ENCODE measurements at places on chromosomes 6 and 20.

DNA sequence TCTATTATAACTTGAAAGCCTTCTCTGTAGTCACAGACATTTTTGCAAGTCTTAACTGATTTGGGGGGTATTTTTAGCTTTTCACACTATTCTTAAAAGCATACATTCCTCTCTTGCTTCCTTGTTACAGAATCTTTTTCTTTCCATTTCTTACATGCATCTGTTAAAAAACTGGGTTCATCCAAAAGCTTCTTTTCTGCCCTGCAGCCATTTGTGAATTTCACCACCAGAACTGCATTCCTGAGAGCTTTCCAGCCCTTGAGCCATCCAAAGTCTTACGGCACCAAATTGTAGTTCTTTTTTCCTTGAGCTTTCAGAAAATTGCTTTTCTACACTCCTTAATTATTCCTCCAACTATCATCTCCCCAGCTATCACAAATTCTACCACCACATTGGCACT lies 19.7 kb upstream of the GSTA4 start:
- DNase-seq = no peak

DNA sequence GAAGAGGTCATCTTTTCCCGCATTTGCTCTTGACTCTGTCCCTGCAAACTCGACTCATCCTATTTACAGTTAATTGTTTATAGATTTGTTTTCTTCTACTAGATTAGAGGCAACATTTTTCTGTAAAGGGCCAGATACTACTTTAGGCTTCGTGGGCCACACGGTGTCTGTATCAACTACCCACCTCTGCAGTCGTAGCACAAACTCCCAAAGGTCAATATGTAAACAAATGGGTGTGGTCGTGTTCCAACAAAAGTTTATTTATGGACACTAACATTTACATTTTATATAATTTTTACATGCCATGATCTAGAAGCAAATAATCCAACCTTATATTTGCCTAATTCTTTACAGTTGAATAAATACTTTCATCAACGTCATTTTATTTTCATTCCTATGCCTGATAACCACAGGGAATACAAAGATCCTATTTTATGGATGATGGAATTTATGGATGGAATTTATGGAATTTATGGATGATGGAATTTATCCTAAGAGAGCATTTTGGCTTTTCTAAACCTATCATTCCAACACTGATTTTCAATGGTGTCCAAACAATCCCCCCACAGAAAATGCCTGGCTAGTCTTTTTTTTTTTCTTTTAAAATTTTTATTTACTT lies 232.8 kb downstream of the MYLK4 start:
- no peak for DNase-seq

- no peak for DNase-seq
Measured at GRCh38 chr6:154909821-154910220, 85.3 kb upstream of the TIAM2 start.

DNA sequence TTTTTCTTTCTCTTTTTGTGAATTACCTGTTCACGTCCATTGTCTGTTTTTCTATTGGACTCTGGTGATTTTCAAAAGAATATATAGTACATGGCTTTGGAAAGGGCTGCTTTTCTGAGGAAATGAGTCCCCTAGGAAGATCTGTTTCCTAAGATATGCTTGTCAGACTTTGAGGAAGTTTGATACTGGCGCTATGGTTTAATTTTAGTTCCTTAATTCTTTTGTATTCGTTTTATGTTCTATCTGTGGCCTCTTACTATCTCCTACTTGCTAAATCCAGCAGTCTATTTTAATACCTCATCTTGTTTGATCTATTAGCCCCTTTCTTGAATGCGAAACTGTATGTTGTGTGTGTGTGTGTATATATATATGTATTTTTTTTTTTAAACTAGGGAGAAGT lies 101.9 kb downstream of the LIN28B start:
- no peak for DNase-seq

GRCh38 chr6:121925534-121926255 lies 473.8 kb upstream of the HSF2 start:
- DNase-seq = no peak

GRCh38 chr20:3797226-3797545 lies 1.1 kb downstream of the CDC25B start:
- peak; percentile 22 for DNase-seq

DNA sequence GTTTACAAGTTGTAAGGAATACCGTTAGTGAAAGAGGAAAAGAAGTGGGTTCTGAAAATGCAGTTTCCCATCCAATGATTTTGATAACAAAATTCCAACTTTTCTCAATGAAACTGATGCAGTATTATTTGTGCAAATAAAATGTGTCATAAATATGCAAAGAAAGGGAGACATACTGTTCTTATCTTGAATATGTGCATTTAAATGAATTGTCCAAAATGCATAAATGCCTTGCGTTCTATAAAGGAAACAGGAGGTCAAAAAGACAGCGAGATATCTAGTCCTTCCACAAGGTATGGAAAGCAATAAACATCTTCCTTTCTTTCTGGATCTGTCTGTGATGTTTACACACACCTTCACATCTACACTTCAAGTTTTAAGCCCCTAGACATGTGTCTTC lies 54.6 kb upstream of the ISM1 start:
- no peak for DNase-seq

- DNase-seq = no peak
Measured at GRCh38 chr6:70709826-70710225, 42.1 kb downstream of the SMAP1 start.

GRCh38 chr6:116386581-116387299 lies 16.0 kb downstream of the DSE start:
- DNase-seq = no peak

DNA sequence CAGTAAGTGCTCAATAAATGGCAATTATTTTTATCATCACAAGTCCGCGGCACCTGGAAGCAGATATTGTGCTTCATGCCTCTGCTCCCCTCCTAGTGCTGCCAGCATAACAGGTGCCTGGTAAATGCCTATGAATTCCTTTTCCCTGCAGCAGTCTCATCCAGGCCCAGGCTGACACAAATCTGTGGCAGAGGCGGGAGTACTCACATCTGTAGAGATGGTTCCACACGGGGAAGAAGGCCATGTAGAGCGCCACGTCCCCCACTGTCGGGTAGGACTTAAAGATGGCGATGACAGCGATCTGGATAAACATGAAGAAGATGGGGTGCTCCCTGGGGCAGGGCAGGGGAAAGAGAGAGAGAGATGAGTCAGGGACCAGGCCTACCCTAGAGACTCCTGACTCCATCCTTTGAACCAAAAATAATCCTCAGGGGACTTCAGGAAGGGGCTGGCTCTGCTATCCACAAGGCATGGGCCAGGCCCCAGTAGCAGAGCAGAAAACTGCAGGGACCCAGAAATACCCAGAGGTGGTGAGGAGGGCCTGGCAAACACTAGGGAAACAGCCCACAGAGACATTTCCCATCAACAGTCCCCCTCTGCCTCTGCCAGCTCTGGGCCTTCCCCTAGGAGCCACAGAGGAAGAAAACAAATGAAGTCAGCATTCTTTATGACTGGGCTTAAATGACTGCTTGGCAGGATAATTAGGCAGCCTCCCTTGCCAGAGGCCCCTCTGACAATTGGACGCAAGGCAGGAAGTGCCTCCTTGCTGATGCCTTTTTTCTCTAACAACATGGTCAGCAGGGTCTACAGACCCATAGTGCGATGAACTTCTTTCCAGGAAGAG lies 23.0 kb downstream of the MAP1LC3A start:
- DNase-seq = peak; percentile 75

GRCh38 chr6:46677314-46677654 lies 10.4 kb upstream of the TDRD6 start:
- DNase-seq = no peak

GRCh38 chr6:82185948-82186535 lies 61.5 kb downstream of the IBTK start:
- no peak for DNase-seq

DNA sequence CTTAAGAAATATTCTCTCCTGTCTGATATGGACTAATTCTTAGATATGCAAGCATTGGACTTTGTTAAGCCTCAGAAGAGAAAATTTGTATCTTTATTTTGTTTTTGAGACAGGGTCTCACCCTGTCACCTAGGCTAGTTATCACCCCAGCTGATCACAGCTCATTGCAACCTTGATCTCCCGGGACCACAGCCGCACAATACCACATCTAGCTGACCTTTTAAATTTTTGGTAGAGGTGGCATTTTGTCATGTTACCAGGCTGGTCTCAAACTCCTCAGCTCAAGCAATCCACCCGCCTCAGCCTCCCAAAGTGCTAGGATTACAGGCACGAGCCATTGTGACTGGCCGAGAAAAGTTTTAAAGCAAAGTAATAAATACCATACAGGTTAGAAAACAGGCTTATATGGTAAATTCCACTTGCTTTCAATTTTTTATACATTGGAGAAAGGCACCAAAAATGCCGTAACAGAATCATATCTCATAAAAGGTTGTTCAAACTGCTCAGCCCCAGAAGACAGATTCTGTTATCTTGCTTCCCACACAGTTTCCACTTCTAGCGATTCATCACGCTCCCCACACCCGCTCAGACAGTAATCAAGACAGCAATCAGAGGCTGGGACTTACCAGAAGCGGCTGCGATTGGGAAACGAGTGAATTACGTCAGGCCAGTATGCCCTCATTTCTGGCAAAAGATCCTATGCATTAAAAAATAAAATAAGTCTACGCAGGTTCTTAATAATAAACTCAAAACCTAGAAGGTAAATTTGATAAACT lies 13.8 kb downstream of the RNASET2 start:
- DNase-seq = no peak

DNA sequence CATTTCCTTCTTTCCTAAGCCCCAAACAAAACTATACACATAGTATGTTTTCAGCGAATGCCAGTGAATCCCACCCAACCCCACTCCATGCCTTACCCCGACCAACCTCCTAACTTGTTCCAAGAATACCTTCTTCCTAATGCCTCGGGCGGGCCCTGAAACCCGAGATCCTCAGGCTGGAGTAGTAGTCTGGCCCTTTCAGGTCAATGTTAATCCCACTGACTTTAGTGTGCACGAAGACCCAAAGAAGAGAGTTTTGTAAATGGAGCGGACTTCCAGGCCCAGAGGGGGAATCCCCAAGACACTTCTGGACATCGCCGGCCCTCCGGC lies 394 bp downstream of the YIPF3 start:
- no peak for DNase-seq

DNA sequence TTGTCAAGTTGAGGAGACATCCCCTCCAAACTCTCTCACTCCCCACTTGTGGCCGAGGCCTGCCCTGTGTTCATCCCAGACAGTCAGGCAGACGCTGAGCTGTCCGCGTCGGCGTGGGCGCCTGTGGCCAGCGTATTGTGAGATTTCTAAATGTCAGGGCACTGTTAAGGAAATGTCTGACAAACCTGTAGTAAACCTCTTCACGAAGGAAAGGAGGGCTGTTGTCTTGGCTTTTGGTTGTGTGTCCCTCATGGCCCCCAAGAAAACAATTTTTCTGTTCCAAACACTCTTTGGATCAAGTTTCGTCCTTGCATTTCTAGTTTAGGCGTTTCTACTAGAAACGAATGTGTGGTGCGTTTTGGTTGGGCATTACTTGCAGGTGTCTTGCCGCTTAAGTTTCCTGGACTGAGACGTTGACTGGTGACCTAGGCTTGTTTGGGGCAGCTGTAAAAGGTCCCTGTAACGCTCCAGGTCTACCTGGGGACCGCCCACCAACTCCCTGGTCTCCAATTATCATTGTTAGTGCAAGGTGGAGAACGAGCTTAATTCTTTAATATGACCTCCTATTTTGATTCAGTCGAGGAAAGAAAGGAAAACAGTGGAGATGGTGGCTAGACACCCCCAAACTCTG lies 8.7 kb upstream of the POU3F2 start:
- no peak for DNase-seq

- DNase-seq = peak; percentile 47
Measured at GRCh38 chr6:33170176-33171015, 21.9 kb downstream of the COL11A2 start.

- DNase-seq = no peak
Measured at GRCh38 chr6:11601776-11602605, 64.4 kb downstream of the TMEM170B start.

DNA sequence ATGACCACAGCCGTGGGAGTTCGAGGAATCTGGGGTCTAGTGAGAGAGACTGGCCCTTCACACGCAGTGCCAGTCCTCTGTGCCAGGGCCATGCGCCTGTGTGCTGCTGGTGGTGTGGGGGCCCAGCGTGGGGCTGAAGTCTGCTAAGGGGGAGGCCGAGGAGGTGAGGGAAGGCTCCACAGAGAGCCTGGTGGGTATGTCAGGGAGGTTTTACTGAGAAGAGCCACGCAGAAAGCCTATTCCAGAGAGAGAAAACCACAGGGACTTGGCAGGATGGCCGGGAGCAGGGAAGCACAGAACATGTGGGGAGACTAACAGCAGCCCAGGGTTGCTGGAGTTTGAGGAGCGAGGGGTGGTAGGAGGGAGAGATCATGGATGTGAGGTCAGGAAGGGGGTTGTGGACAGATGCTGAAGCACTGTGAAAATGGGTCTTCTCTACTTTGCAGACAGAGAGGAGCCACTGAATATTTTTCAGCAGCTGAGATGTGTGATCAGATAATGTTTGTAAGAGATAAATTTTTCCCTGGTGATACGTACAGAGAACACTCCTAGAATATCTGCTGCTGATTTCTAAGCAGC lies 35.3 kb downstream of the DUSP22 start:
- DNase-seq = peak; percentile 50

GRCh38 chr20:61744691-61745396 lies 320.8 kb downstream of the TAF4 start:
- peak; percentile 53 for DNase-seq

DNA sequence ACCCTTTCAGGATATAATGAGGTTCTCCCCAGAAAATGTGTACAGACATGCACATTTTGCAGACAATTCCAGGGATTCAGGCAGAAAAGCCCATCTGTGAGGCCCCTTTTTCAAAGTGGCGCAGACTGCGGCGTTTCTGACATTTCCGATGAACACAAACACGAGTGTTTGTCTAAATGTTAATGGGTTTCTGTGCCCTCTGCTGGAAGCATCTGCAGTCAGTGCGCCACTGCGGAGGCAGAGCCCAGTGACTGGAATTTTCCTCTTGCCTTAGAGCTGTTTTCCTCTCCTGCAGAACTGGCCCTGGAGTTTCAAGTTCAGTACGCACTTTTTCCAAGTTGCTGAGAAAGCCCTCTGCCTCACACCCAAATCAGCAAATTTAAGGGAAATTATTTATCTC lies 15.3 kb downstream of the ANKRD60 start:
- no peak for DNase-seq

- no peak for DNase-seq
Measured at GRCh38 chr20:50401587-50402418, 108.4 kb upstream of the PTPN1 start.

DNA sequence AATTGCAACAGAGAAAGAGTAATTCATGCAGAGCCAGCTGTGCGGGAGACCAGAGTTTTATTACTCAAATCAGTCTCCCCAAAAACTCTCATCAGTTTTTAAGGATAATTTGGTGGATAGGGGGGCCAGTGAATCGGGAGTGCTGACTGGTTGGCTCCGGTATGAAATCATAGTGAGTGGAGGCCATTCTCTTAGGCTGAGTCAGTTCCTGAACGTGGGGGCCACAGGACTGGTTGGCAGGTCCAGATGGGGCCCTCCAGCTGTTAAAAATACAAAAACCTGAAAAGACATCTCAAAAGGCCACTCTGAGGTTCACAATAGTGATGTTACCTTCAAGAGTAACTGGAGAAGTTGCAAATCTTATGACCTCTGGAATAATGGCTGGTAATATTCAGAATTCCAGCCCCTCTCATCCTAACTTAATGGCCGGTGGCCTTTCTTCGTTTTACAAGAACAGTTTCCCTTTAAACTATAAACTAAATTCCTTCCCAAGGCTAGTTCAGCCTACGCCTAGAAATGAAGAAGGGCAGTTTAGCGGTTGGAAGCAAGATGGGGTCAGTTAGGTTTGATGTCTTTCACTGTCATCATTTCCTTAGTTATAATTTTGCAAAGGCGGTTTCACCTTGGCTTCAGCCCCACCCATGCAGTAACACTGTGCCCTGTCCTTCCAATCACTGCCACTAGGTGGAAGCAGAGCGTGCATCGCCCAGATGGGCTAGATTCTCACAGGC lies 6.8 kb upstream of the MICA start:
- DNase-seq = peak; percentile 85

GRCh38 chr6:105452924-105453756 lies 50.3 kb upstream of the PREP start:
- DNase-seq = peak; percentile 64

Measured in Right ventricle myocardium inferior (tissue), 1 donor.